ENCODE measurements at places on chromosomes 1 and 21. TPM values are rescaled to one million over a fixed set of nuclear protein-coding genes. Genes with fewer than 3 reads are reported as not detected.

DNA sequence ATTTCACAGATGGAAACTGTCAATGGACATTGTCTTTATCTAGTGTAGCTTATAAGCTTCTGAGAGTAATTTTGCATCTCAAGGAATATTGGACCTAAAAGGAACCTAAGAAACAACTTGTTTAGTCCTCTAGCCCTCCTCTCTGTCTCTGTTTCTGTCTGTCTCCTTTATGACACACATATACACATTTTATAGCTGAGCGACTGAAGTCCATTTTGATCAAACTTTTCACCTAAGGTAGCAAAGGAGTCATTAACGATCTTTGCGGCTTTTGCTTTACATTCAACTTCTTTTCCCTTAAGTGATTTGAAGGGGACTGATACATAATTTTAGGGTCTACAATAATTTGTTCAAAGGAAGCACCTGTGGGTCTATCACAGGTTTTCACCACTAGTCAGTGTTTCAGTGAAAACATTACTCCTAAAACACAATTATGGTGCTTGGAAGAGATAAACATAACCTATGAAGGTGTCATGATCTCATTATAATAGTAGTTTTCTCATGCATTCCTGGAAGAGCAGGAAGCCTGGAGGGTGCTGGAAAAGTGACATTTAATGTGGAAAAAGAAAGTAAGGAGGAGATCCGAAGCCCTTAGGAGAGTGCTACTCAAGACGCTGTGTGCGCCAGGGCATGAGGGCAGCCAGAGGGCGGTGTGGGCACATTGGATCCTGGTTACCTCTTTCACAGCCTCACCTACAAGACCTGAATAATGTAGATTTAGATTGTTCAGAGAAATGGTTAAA is 248.6 kb downstream of the DNM3 start:
- no peak for DNase-seq

DEDD gene
- polyA plus RNA-seq, result 38.5 TPM

- no peak for DNase-seq
Observed at GRCh38 chr1:225768662-225769426, 8.8 kb upstream of the SRP9 start.

DNA sequence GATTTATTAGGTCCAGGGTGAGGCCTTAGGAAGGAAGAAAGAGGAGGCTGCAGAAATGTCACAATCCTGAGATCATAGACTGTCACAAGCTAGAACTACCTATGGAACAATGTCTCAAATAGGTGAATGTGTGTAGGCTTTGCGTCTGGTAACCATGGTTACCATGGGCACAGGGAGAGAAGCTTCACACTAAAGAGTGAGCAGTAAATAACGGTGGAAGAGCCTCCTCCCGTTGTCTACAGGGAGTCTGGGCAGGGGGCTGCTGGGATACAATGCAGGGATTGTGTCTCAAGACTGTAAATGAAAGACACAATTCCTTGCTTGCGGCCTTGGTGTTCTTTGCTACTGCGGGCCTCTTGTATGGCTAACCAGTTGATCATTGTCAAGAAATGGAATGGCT is 28.2 kb upstream of the KCNJ6 start:
- DNase-seq, result no peak

- no peak for DNase-seq
Observed at GRCh38 chr1:247228133-247228532, 27.7 kb upstream of the VN1R5 start.

- peak; percentile 92 for DNase-seq
Observed at GRCh38 chr1:91844862-91845528, 41.0 kb downstream of the TGFBR3 start.

- no peak for DNase-seq
Observed at GRCh38 chr1:48746906-48747305, 29.8 kb downstream of the BEND5 start.

- no peak for DNase-seq
Observed at GRCh38 chr1:228050571-228051231, 31.8 kb upstream of the ARF1 start.

NPPA gene
- 1.6 TPM for polyA plus RNA-seq

HENMT1 gene
- 19.6 TPM for polyA plus RNA-seq

PEAR1 gene
- polyA plus RNA-seq, result 23.0 TPM

RHEX gene
- 0.23 TPM for polyA plus RNA-seq

GRCh38 chr1:101733340-101733739 is 263.4 kb downstream of the OLFM3 start:
- no peak for DNase-seq

TCEA3 gene
- 285 TPM for polyA plus RNA-seq

IFNLR1 gene
- 0.12 TPM for polyA plus RNA-seq

- DNase-seq, result peak; percentile 94
Observed at GRCh38 chr1:161198897-161199431, at the start of gene ADAMTS4. Gene ADAMTS4 (minus strand): TSS chr1:161199054. CDS start chr1:161198627, 427 bp downstream.

LMOD1 gene
- 12.8 TPM for polyA plus RNA-seq

GPR25 gene
- not detected for polyA plus RNA-seq

IGFN1 gene
- 2.5 TPM for polyA plus RNA-seq

GRCh38 chr21:32520875-32521735 is 64.2 kb downstream of the TCP10L start:
- DNase-seq, result peak; percentile 86

DNA sequence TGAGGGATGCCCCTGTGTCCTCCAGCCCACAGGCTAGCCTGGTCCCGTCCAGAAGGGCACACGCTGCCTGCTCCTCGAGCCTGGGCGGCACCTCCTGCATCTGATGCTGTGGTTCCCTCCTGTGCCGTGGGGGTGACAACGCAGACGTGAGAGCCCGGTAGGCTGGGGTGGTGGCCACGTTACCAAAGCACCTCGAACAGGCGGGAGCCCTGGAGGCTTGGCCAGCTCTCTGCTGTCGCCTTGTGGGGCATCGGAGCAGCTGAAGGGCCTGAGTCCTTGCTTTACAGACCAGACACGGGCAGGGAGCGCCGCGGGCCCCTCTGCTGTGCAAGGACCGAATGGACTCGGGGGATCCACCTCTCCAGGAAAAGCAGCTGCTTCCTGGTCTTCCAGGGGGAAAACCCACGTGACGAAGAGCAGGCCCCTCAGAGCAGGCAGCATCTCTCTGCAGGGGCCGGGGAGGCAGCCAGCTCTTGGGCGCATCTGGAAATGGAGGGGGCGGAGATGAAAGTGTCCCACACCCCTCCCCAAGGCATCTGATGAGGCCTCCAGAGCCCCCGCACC is 133.3 kb downstream of the NPHP4 start:
- DNase-seq, result no peak

MROH7 gene
- 8.2 TPM for polyA plus RNA-seq

- DNase-seq, result no peak
Observed at GRCh38 chr1:31926252-31926651, 11.9 kb downstream of the PTP4A2 start.

DNA sequence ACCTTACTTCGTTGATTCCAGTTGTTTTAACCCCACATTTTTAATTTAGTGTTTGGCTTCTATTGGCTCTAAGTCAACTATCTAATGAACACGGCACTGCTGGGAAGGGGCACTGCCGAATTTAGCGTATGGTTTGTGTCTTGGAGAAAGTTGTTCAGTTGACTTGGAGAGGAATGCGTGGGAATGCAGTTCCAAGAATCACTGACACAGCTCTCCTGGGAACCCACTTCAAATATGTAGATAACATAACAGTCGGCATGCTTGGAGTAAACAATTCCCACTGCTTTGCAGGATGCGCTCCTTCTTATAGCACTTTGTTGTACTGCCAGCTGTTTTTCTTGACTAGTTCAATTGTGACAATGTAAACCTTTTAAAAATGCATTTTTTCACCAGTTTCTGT is 104.3 kb downstream of the RYR2 start:
- peak; percentile 19 for DNase-seq

GRCh38 chr1:25904943-25905679 is 1.1 kb downstream of the STMN1 start:
- peak; percentile 94 for DNase-seq

GRCh38 chr1:5725855-5726585 is 266.2 kb downstream of the NPHP4 start:
- DNase-seq, result no peak

OR2W3 gene
- 0.30 TPM for polyA plus RNA-seq

NR1I3 gene
- 1.2 TPM for polyA plus RNA-seq

- DNase-seq, result no peak
Observed at GRCh38 chr1:174923820-174924219, 75.9 kb upstream of the CACYBP start.

- DNase-seq, result no peak
Observed at GRCh38 chr1:70465911-70466310, 54.8 kb downstream of the CTH start.

KRTAP27-1 gene
- polyA plus RNA-seq, result not detected

GRCh38 chr1:47023268-47024140 is at the start of gene CYP4X1:
Gene CYP4X1 (plus strand): TSS chr1:47023669. CDS start chr1:47023818, 149 bp downstream.
- no peak for DNase-seq

WDR64 gene
- not detected for polyA plus RNA-seq

DNA sequence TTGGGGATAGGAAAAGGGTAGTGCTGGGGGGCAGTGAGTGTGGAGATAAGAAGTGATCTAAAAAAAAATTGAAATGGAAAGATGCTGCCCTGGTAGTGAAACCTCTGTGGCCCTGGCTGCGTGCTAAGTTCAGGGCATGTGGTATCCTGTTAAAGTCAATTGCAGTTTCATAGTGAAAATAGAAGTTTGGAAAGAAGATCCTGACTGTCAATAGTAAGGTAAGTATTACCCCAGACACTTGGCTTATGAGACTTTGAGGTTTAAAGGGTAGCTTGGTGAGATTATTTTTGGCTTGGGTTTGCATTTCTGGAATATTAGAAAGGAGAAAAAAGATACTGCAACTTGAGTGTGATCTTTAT is 6.8 kb downstream of the ARID1A start:
- no peak for DNase-seq

DNA sequence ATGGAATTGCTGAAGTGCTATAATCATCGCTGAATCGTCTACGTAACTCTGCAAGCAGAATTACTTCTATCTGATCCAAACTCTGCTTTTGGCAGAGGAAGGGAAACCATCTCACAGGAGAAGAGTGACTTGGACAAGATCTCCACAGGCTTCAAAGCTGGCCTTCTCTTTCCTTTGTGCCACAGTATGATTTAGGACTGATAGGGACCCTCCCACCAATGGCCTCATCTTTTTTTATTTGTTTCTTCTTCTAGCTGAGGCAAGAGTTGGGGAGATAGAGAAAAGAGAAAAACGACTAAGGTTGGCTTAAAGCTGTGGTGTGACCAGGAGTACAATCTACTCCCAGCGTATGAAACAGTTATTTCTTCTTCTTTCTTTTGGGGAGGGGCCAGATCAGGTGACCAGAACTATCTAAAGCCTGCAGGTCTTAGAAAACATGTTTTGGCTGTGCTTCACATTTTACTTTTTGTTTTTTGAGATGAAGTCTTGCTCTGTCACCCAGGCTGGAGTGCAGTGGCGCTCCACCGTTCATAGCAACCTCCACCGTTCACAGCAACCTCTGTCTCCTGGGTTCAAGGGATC is 35.0 kb downstream of the ZNF496 start:
- DNase-seq, result no peak

AUNIP gene
- 1.7 TPM for polyA plus RNA-seq

SH3BGRL3 gene
- 46.1 TPM for polyA plus RNA-seq

TRIM17 gene
- polyA plus RNA-seq, result 0.48 TPM

GRCh38 chr1:69195136-69195535 is 372.6 kb upstream of the LRRC7 start:
- DNase-seq, result no peak

GRCh38 chr1:172970186-172970585 is 80.6 kb downstream of the TNFSF18 start:
- no peak for DNase-seq

- DNase-seq, result no peak
Observed at GRCh38 chr1:97837161-97837560, 83.7 kb downstream of the DPYD start.

- DNase-seq, result no peak
Observed at GRCh38 chr1:27021354-27022031, 8.8 kb upstream of the TENT5B start.

DNA sequence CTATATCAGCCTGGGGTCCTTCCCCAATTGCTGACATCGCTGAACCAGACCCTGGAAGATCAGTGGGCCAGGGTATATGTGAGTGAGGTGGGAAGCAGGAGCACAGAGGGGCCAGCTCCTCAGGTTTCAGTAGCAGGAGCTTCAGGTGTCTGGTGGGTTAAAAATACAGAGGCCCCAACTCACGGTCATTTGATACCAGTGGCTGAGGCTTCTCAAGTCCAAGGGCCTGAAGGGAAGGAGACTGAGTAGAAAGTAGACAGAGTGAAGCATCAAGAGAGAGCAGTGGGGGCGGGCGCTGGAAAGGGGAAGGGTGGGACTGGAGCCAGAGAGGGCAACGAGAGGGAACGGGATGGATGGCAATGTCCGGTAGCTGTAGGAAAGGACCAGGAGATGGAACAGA is 2.0 kb upstream of the CASQ1 start:
- no peak for DNase-seq

GRCh38 chr1:12506281-12507280 is 111.4 kb downstream of the DHRS3 start:
- no peak for DNase-seq

FCRL6 gene
- not detected for polyA plus RNA-seq

- DNase-seq, result no peak
Observed at GRCh38 chr21:19702726-19703125, 1295.5 kb upstream of the NCAM2 start.

ZNF695 gene
- 0.98 TPM for polyA plus RNA-seq

GRCh38 chr1:206823727-206824126 is 41.7 kb upstream of the IL20 start:
- peak; percentile 87 for DNase-seq

DNA sequence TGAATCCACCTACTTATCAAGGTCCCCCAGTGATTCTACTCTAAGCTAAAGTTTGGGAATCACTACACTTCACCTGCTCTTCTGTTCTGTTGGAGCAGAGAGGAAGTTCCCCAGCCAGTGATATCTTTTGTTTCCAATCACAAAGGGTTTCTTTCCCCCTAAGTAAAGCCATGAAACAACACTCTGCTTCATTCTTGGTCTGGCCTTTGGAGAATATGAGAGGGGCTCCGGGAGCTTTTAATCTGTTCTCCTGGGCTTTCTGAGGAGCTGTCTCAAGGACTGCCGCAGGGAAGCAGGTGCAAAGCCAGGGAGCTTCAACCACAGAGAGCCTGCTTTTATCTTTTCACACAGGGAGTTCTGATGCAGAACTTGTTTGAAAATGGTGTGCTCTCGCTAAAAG is 10.1 kb upstream of the SLAMF9 start:
- DNase-seq, result no peak

ADAM30 gene
- polyA plus RNA-seq, result not detected

DNA sequence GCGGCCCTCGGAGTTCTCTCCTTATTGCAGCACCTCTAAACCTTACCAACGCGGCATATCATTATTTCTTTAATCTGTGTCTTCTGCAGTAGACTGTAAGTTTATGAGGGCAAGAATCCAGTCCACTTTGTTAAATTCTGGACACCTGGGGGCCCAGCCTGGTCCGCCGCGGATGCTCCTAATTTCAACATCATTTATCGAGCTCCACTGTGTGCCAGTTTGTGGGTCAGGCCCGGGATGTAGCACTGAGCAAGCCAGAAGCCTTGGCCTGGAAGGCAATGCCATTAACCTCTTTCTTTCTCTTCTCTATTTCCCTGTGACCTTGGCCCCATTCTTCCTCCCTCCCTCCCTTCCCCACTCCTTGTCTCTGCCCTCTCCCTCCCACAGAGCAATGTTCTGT is 70.6 kb upstream of the CACNA1E start:
- no peak for DNase-seq
